ENCODE measurements at places on chromosomes 4 and X. TPM values are rescaled to one million over a fixed set of nuclear protein-coding genes. Genes with fewer than 3 reads are reported as not detected.

The TEX28 gene
- not detected for total RNA-seq

The FAM193A gene
- 22.2 TPM for total RNA-seq

The MTCP1 gene
- 43.2 TPM for total RNA-seq

The MAGEB17 gene
- total RNA-seq: 0.21 TPM

The TLR6 gene
- total RNA-seq: 22.4 TPM

- H3K4me1 ChIP-seq: no peaks in the 10 kb centered on the region
- no peak for DNase-seq
- no peak overlapping the region for H3K4me3 ChIP-seq
- H3K27me3 ChIP-seq: no peaks in the 10 kb centered on the region
- no peak overlapping the region for H3K27ac ChIP-seq
- H3K36me3 ChIP-seq: no peaks in the 10 kb centered on the region
Measured at GRCh38 chr4:61225656-61226055, 25.5 kb downstream of the ADGRL3 start.

- no peak for DNase-seq
- H3K27ac ChIP-seq: no peak overlapping the region
- H3K4me3 ChIP-seq: no peak overlapping the region
Measured at GRCh38 chrX:48794911-48795515, 6.9 kb upstream of the HDAC6 start.

GRCh38 chr4:151786158-151786495 is 25.3 kb upstream of the GATB start:
- no peak for DNase-seq
- no peaks in the 10 kb centered on the region for H3K4me1 ChIP-seq
- no peaks in the 10 kb centered on the region for H3K36me3 ChIP-seq
- no peaks in the 10 kb centered on the region for H3K27me3 ChIP-seq

- no peaks in the 10 kb centered on the region for H3K27me3 ChIP-seq
- H3K36me3 ChIP-seq: no peaks in the 10 kb centered on the region
- H3K4me3 ChIP-seq: no peak overlapping the region
- no peak for DNase-seq
Measured at GRCh38 chrX:109840585-109840984, 107.5 kb upstream of the ACSL4 start.

DNA sequence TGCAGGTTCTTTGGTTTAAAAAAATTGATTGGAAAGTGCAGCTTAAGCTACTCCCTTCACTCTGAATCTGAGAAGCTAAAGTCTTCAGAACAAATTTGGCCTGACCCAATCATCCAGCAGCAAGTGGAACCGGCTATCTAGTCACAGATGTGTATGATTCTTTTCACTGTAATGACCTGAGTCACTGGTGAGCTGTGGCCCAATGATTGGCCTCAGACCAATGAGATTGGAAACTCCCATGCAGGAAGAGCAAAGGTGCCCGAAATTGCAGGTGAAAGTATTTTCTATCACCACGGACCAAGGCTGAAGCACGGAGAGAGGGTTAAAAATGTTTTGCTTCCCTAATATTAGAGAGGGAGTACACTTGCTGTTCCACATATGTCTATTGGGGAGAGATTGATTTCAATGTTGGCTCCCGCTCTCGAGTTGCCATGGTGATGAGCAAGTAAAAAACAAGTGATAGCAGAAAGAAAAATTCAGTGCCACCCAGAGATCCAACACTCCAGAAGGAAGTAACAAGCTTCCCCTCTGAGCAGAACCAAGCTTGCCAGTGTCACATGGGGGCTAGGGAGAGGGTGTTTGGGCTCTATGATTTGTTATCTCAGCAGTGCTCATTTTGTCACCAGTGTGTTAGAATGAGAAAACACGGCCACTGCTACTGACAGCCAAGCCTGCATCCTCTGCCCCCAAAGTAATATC is 11.2 kb downstream of the RIPPLY1 start:
- no peak overlapping the region for H3K4me3 ChIP-seq
- H3K36me3 ChIP-seq: no peaks in the 10 kb centered on the region
- H3K27me3 ChIP-seq: no peaks in the 10 kb centered on the region
- no peak for DNase-seq
- no peaks in the 10 kb centered on the region for H3K4me1 ChIP-seq

DNA sequence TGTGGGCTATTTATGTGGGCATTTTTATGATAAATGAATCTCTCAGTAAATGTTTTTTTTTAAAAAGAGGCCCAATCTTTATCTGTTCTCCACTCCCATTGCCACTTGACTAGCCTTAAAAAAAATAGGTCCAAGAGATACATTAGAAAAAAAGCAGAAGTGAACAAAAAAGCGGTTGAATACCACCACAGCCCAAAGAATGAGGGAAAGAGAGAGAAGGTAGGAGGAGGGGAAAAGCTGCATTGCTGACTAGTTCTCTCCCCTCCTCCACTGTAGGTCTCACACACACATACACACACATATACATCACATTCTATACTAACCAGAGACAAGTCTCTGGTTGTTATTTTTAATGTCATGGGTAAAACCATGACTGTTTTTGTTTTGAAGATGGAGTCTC is 95.8 kb upstream of the IL13RA1 start:
- peaks cover 5% of the 10 kb centered on the region for H3K4me1 ChIP-seq
- no peak overlapping the region for H3K27ac ChIP-seq
- DNase-seq: no peak
- no peaks in the 10 kb centered on the region for H3K36me3 ChIP-seq
- no peaks in the 10 kb centered on the region for H3K27me3 ChIP-seq
- H3K4me3 ChIP-seq: no peak overlapping the region

DNA sequence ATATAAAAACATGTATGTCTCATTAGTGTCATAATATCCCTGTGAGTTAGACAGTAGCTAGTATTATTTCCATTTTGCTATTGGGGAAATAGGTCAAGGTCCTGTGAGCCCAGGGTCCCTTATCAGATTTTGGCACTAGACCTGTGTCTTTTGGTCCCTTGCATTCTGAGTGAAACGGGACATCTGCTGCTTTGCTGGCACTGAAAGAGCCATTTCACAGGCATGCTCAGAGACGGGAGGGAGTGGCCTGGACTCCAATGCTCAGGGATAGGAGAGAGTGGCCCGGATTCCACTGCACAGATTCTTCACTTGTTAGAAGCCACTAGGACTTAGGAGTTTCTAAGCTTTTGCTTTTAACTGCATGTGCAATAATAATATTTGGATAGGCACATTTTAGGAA is 177.2 kb downstream of the TSPAN5 start:
- peaks cover 3% of the 10 kb centered on the region for H3K27me3 ChIP-seq
- no peak overlapping the region for H3K4me3 ChIP-seq
- DNase-seq: no peak
- no peaks in the 10 kb centered on the region for H3K36me3 ChIP-seq
- H3K4me1 ChIP-seq: peaks cover 9% of the 10 kb centered on the region

GRCh38 chr4:16334601-16335000 is 108.3 kb upstream of the TAPT1 start:
- H3K27me3 ChIP-seq: no peaks in the 10 kb centered on the region
- no peak overlapping the region for H3K27ac ChIP-seq
- H3K4me1 ChIP-seq: no peaks in the 10 kb centered on the region

DNA sequence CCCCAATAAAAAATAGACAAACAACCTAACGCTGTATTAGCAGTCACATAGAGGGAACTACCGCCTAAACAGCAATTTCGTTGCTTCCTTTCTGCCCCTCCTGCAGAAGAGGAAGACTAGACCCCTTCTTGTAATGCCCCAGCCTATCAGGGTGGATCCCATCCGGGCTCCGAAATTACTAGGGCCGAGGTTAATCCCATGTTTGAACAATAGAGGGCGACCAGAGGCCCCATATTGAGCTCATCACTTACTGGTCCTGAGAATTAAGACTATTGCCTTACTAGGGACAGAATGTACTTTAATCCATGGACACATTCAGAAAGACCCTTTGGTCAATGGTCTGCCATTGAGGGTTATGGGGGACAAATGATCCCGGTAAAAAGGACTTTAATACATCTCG is 11.8 kb upstream of the ZNF630 start:
- H3K4me3 ChIP-seq: no peak overlapping the region
- H3K27me3 ChIP-seq: no peaks in the 10 kb centered on the region
- H3K36me3 ChIP-seq: no peaks in the 10 kb centered on the region

DNA sequence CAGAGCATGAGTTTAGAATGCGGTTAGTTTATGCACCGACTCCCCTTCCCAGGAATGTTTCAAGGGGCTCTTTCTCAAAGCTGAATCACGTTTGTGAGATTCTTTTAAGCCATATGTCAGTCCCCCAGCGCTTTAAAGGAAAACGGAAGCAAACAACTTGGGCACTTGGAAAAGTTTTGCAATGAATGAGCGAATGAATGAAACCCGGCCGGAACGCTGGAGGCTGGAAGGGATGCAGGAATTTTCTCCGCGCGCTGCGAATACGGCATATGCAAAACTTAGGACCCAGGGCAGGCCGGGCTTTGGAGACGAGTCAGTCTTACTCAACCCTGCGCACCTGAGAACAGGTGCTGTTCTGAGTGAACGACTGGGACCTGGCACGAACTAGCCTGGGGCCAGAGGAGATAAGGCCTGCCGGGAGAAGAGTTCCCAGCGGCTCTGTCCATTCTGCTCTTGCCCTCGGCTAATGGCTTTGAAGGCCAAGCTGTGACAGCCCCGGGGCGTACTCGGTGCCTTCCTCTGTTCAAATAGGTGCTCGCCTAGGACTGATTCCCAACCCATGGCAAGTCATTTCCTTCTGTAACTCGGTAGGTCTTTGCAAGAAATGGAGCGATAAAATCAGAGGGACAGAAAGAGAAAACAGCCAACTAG is 743 bp upstream of the NRK start:
- no peak overlapping the region for H3K27ac ChIP-seq
- no peaks in the 10 kb centered on the region for H3K27me3 ChIP-seq
- DNase-seq: no peak
- H3K4me1 ChIP-seq: no peaks in the 10 kb centered on the region
- no peaks in the 10 kb centered on the region for H3K36me3 ChIP-seq

DNA sequence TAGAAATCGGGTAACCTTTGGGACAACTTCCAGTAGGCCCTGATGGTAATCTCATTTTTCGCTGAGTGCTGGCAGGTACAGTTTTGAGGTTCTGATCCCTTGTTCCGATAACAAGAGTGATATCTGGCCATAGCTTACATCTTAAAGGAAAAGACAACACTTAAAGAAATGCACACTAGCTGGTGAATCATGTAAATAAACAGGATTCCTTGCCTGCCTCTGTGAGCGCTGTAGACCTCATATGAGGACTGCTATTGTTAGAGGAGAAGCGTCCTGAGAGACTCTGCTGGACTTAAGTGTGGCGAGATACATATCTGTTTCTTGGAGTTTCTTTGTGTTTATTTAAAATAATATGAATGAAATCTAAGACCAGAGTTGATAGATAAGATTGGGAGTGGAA is 149.3 kb upstream of the SLC4A4 start:
- no peak overlapping the region for H3K27ac ChIP-seq
- H3K27me3 ChIP-seq: peaks cover 5% of the 10 kb centered on the region
- no peak overlapping the region for H3K4me3 ChIP-seq
- H3K4me1 ChIP-seq: no peaks in the 10 kb centered on the region
- DNase-seq: no peak

- no peak overlapping the region for H3K27ac ChIP-seq
- no peak overlapping the region for H3K4me3 ChIP-seq
- H3K4me1 ChIP-seq: no peaks in the 10 kb centered on the region
- no peak for DNase-seq
Measured at GRCh38 chrX:71292669-71293365, 8.7 kb upstream of the ITGB1BP2 start.

- no peaks in the 10 kb centered on the region for H3K4me1 ChIP-seq
- no peaks in the 10 kb centered on the region for H3K36me3 ChIP-seq
- no peak for DNase-seq
- no peaks in the 10 kb centered on the region for H3K27me3 ChIP-seq
- no peak overlapping the region for H3K27ac ChIP-seq
- H3K4me3 ChIP-seq: no peak overlapping the region
Measured at GRCh38 chr4:24867251-24867650, 45.6 kb downstream of the CCDC149 start.

DNA sequence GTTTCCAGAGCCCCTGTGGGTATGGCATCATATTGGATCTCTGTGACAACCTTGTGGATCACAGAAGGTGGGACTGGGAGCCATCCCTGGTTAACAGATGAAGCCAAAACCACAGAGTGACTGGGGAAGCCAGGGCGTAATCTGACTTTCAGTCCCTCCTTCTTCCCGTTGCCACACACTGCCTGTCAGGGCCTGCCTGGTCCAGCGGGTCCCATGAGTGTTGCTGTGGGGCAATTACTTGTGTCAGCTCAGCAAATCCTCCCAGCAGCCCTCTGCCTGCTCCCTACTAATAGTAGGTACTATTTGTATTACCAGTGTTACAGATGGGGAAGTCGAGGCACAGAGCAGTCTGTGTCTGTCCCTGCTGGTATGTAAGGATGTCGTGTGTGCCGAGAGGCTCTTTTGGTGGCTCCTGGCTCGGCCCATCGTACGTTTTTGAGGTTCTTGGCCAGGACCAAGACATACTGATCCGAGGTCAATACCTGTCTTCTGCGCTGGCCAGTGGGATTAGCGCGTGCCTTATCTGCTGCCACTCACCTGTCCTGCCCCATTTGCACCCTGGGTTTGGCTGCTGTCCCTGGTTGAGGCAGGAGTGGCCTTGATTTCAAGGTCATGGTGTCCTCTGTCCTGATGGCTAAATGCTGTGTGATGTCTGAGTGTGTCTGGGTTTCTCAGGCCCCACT is 5.7 kb downstream of the NSG1 start:
- DNase-seq: no peak
- H3K4me1 ChIP-seq: no peaks in the 10 kb centered on the region
- H3K36me3 ChIP-seq: no peaks in the 10 kb centered on the region
- no peak overlapping the region for H3K27ac ChIP-seq
